ENCODE measurements at places on chromosomes 16 and 17. TPM values are rescaled to one million over a fixed set of nuclear protein-coding genes. Genes with fewer than 3 reads are reported as not detected.
A peak's percentile ranks its signal among the peaks of the same experiment; 100 is the strongest.

DNA sequence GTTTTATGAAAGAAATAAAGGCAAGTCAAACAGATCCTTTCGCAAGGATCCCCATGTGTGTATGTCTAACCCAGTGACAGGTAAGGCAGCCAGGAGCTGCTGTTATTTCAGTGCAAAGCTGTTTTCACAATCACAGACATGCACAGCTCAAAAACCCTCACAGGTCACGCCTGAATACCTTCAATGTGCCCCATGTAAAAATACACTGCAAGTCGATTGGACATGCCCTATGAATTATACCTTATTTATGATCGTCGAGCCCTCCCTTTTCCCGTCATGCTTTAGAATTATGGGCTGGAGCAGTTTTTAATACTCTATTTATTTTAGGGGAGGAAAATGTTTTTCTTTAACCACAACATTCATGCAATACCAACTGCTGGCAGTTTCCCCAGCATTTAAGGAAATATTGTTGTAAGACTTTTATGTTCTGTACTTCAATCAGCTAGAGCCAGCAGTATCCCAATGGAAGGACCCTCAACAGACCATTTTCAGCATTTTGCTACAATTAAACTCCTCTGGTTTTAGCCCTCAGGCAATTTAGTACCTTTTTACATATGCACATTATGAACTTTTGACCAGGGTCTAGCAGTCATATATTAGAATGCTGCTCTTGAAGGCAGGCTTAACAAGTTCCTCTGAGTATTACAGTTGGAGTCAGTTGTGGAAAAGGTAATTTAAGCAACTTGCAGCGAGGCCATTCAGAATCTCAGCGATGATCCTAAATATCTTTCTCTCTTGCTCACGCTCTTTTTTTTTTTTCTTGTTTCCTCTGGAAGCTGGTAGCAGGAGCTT lies 362.2 kb downstream of the WWOX start:
- no peak for DNase-seq

- no peak for DNase-seq
Observed at GRCh38 chr17:58331815-58332777, 3.5 kb upstream of the TSPOAP1 start.

DNA sequence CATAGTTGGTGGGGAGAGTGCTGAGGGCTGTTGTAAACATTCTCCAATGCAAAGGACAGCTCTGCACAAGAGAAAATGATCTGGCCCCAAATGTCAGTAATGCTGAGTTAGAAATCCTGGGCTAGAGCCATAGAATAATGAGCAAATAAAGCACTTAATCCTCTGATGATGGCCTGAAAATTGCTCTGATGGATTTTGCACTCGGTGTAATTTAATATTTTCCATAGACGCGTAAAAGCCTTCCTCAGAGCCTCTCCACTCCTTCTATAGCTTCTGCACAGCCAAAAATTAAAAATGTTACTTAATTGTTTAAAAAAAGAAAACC lies 23.7 kb downstream of the FAM20A start:
- DNase-seq, result no peak

DNA sequence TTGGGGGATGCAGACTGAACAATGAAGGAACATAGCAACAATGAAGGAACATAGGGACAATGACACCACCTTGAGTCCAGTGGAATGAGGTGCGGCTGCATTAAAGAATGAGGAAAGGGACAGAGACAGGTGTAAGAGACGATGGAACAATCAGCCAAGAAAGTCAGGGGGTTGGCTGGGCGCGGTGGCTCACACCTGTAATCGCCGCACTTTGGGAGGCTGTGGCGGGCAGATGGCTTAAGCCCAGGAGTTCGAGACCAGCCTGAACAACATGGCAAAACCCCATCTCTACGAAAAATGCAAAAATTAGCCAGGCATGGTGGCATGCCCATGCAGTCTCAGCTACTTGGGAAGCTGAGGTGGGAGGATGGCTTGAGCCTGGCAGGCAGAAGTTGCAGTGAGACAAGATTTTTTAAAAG lies 13.6 kb upstream of the CBFB start:
- DNase-seq, result no peak

Gene INCA1
- 0.89 TPM for total RNA-seq

GRCh38 chr16:24972608-24973220 lies 42.5 kb downstream of the ARHGAP17 start:
- no peak for DNase-seq

DNA sequence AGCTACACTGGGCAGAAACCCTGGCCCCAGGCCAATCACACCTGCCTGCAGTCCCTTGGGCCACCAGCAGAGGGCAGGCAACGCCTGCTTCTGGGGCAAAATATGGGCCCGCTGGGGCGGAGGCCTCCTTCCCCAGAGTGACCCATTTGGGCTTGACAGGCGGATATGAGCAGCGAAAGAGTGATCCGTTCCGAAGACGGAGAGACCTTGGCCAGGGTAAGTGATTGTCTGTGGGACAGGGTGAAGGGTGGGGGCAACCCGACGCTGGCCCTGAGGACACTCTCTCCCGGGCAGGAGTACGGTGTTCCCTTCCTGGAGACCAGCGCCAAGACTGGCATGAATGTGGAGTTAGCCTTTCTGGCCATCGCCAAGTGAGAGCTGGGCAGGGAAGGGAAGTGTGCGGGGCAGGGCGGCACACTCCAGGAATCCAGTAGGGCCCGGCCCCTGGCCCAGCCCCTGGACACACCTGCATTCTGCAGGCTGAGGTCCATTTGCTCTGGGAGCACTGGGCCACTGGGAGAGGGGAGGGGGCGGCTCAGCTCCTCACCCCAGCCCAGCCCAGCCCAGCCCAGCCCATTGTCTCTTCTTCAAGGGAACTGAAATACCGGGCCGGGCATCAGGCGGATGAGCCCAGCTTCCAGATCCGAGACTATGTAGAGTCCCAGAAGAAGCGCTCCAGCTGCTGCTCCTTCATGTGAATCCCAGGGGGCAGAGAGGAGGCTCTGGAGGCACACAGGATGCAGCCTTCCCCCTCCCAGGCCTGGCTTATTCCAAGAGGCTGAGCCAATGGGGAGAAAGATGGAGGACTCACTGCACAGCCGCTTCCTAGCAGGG lies 3.5 kb upstream of the NHERF1 start:
- peak; percentile 96 for DNase-seq

Gene UBE2I
- total RNA-seq, result 131 TPM

Gene TBC1D26
- 0.78 TPM for total RNA-seq
